ENCODE measurements at places on chromosomes 6 and 20.
A peak's percentile ranks its signal among the peaks of the same experiment; 100 is the strongest.

DNA sequence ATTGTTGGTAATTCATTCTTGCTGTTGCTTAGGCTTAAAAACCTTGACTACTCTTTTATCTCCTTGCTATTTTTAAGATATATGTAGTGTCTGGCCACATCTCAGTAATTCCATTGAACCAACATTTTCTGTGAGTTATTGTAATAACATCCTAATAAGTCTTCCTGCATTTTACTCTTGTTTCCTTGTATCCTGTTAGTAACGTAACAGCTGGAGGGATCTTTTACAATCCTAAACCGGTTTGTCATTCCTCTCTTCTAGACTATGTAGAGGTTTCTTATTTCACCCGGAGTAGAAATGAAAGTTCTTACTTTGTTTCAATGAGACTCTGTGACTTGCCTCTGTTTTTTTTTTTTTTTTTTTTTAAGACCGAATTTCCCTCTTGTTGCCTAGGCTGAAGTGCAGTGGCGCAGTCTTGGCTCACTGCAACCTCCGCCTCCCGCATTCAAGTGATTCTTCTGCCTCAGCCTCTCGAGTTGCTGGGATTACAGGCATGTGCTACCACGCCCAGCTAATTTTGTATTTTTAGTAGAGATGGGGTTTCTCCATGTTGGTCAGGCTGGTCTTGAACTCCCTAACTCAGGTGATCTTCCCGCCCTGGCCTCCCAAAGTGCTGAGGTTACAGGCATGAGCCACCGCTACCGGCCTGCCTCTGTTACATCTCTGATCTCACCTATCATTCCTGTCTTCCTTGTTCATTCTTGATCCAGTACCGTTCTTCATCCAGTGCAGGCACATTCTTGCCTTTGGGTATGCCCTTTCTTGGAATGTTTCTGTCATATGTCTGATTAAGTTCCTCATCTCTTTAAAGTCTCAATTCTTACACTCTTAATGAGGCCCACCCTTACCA lies 44.7 kb downstream of the NCOA3 start:
- DNase-seq: no peak

DNA sequence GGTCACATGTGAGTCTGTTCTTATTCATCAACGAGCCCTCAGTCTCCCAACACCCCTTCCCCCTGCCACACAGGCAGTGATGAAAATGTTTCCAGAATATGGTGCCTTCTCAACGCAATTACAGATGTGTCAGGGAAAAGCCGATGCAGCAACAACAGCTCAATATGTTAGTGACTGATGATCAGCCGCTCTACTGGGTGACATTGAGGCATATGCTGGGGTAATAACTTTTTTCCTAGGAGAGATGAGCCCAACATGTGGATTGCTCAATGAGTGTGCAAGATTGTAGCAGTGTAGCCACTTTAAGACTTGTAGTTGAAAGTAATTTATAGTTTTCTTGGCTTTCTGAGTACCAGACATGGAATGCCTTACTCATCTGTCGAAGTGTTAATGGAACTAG lies 49.4 kb downstream of the DTD1 start:
- DNase-seq: no peak

DNA sequence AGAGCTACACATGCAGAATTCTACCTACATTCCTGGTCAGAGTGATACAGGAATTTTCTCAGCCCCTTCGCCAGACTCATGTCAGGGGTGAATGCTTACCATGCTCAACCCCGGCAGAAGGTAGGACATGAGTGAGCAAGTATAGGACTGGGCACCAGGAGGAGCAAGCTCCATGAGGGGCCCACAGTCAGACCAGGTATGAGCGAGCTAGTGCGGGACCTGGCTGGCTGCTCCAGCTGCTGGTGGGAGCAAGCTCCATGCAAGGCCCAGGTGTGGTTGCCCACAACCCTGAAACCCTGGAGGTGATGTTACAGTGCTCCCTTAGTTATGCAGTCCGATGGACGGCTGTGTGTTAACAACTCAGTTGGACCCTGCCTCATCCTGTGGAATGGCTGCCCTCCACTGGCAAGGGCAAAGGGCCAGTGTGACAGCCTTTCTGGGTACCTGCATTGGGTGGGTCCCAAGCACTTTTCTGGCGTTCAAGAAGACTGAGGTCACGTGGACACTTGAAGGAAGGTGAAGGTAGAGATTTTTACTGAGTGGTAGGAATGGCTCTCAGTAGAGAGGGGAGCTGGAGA lies 503.5 kb upstream of the CITED2 start:
- DNase-seq: no peak

DNA sequence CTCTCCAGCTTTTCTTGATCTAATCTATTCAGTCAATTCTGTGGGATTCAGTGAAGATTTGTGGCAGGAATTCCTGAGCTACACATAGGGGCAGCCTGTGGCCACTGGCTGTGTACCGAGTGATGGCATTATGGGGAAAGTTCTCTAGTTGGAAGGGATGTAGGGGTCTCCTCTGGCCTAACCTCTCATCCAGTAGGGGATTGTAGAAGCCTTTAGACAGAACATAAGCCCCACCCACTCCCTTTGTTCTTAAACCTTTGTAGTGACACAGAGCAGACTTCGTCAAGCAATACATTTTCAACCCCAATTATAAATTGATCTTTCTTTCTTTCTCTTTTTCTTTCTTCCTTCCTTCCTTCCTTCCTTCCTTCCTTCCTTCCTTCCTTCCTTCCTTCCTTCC lies 188.9 kb downstream of the QKI start:
- DNase-seq: no peak

DNA sequence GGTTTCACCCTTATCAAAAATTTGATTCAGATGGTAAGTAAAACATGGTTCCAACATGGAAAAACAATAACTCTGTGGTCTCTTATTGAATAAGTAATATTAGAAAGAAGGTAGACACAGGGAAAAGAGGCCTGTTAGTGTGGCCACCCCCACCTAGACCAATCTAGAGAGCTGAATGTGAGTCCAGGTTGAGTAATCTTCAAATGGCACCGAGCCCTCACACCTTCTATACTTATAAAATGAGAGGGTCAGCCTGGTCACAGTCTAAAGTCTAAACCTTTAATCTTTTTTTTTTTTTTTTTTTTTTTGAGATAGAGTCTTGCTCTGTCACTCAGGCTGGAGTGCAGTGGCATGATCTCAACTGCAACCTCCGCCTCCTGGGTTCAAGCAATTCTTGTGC lies 6.9 kb downstream of the FAM184A start:
- no peak for DNase-seq

DNA sequence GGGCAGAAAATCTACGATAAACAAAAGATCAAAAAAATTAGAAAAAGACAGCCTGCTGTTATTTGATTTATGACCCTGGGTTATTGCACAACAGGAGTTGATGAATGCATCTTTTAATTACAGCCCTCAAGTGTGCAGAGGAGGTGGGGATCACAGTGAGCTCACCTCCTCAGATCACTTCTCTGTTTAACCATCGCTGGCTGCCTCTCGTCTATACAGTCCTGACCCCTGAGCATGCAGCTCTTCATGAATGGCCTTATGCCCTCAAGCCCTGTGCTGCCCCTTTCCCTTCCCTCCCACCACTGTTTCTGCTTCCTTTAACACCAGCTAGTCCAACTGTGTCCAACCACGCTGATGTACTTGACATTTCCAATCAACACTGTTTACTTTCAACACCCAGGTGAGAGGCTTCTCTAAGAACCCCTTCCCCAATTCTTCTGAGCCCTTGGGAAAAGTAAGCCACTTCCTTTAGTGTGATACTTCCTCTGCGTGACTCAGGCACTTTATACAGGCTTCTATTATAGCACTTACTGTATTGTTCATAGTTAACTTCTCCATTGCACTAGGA lies 60.6 kb upstream of the RIPOR2 start:
- no peak for DNase-seq

- DNase-seq: peak; percentile 8
These were observed 40.3 kb downstream of the ERMARD start for GRCh38 chr6:169791721-169792131.

DNA sequence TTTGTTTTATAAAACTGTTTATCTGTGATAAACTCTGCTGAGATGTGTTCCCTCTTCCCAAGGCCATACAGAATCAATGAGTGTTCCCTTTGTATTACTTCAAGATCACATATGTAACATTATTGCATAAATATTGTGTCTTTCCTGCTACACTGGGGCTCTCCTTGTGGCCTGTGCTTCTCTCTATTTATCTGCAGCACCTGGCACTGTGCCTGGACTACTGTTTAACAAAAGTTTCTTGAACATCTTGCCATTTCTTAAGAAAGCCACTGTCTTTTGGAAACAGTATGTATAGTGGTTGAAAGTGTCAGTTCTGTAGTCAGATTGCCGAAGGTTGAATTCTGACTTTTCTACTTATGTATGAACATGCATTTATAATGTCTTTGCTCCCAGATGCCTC lies 169.0 kb upstream of the SCGN start:
- DNase-seq: no peak

- no peak for DNase-seq
These were observed 605.5 kb downstream of the HDGFL1 start for GRCh38 chr6:23174781-23175361.

DNA sequence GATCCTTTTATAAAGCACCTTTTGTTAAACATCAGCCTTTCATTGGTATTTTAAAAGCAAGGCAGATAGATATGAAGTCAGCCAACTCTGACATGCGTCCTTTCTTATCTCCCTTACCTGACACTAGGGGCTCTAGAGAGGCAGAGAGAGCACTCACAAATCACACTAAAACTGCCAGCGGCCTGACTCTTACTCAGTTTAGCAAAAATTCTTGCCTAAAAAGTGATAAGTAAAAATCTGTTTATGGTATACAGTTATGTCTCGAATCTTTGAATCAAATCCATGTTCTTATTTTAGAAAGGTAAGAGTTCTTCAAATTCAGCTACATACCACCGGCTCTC lies 10.4 kb upstream of the TDRD6 start:
- DNase-seq: no peak

GRCh38 chr20:1955217-1955616 lies 38.6 kb downstream of the PDYN start:
- no peak for DNase-seq

GRCh38 chr6:148557796-148558321 lies 189.0 kb upstream of the UST start:
- DNase-seq: no peak

DNA sequence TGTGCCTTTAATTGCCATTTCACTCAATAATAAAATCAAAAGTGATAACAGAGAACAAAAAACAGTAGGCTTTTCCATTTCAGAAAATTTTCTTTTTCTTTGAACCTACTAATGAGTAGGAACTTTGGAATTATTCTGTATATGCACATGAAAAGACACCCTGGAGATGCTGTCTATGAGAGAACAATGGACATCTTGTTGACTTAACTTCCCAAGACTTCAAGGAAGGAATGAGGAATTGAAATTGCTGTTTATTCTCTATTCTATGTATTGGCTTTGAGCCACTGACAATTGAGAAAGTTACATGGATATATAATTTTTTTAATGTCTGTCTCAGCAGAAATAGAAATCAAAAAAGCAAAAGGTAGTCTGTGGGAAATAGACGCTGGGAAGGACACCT lies 98.6 kb upstream of the PCSK2 start:
- DNase-seq: no peak

DNA sequence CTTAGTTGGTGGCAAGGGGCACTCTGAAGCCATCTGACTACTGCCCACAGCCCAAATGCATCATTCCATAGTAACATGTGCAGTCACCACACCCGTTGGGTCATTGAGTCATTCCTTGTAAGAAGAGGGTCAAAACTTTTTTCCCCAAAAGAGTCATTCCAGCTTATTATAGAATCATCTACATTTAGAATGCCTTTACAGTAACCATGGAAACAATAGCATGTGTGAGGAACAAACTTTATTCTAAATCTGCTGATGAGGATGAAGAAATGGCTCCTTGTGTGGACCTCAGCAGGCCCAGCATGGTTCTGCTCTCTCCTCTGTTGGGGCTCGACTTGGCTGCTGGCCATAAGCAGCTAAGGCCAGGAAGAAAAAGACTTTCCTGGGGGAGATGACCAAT lies 111.2 kb upstream of the PTPRT start:
- no peak for DNase-seq

GRCh38 chr6:12238219-12238618 lies 51.9 kb upstream of the EDN1 start:
- DNase-seq: no peak

DNA sequence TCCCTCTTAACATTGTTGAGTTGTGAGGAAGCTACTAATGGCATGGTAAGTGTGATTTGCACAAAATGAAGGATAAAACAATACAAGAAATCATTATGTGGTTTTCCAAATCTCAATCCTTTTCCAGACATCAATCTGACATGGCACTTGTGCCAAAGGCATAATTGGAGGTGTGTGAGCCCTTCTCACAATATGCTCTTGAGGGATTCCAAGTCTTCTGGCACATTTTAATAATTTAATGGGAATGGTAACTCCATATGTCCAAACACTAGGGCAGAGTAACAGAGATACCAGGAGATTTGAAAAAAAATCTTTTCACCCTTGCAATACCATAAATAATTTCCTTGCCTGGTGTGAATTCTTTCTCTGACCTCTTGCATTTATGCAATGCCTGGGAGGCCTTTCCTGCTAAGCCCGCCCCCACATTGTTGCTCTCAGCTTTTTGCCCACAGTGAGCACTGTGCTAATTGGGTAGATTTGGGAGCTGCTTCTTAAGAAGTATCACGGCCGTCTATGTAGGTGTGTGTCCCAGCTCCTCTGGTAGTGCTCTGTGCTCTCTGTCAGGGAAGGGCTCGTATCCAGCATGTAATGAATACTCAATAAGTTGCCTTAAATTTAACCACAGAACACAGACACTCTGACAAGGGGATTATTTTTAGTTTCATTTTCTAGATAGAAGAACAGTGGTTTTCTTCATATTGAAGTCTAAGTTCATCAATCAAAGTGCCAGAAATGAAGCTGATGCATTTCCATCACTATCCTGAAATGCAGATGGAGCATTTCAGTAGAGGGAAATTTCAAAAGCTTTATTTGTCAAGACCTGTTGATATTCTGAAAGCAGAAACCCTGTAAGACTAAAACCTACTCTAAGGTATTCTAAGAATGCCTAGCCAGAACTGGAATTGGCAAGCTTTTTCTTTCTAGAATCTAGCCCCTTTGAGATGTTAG lies 54.4 kb upstream of the CEP85L start:
- DNase-seq: peak; percentile 64

DNA sequence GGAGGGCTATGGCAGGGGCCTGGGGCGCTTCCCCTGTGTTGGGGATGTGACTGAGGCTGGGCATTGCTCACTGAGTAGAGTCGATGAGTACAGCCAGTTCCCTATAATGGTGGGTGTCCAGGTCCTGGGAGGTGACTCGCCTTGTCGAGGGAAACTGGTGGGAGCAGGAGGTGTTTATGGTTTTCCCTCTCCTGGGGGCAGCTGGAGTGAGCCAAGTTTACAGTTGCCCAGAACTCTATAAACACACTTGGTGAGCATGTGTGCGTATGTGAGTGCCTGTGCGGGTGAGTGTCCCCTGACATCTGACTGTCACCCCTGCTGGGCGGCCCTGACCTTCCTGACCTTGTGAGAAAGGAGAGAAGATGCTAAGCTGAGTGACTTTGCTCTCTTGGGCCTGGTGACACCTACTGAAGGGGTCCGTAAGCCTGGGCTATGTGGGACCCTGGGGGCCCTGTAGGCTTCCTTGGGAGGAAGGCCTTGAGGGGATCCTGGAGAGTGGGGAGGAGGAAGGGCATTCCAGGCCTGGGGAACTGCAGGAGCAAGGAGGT lies 65.9 kb downstream of the VEGFA start:
- DNase-seq: no peak

- DNase-seq: peak; percentile 30
These were observed 3.4 kb upstream of the SRC start for GRCh38 chr20:37342231-37343177.

GRCh38 chr20:10352934-10353824 lies 80.8 kb downstream of the MKKS start:
- DNase-seq: no peak

GRCh38 chr20:8671370-8671961 lies 397.4 kb upstream of the PLCB4 start:
- DNase-seq: no peak
